ENCODE measurements at places on chromosomes 2 and 18.
A peak's percentile ranks its signal among the peaks of the same experiment; 100 is the strongest.

GRCh38 chr2:227163485-227163997, 464 bp downstream of the COL4A4 start:
- no peak for DNase-seq

DNA sequence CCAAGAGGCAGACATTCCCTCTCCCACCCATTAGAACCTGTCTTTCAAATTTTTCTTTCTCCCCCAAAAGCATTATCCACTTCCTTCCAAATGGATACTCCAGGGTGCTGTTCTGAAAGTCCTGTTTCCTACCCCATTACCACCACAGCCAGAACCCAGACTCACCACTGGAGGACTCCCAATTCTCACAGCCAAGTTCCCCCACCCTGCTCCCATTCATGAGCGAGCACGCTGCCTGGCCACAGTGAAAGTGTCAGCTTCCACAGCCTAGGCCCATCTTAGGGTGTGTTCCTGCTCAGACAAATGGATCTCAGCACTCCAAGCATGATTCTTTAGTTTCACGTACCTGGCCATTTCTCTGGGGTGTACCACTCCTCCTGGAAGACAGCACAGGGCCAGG, 3.8 kb upstream of the ANKRD53 start:
- DNase-seq = no peak

DNA sequence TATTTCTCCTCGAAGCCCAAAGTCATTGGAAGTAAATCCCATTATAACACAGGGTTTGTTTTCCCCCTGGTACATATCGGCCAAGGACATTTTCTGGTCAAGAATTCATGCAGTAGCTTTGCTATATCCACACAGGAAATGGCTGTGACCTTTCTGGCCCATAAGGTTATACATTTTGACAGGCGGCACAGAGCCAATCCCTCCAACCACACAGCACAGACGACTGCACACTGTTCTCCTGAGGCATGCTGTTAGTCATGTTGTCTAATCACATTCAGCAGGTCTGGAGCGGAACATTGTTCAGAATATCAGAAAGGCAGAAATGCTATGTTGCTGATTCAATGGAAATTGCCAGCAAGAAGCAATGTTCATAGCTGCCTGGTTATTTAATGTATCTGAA, 742.3 kb upstream of the SLC8A1 start:
- no peak for DNase-seq

GRCh38 chr2:121530212-121530705, 421 bp upstream of the RNU4ATAC start:
- peak; percentile 71 for DNase-seq

- DNase-seq = peak; percentile 75
Measured at GRCh38 chr2:218896501-218897393, 16.1 kb downstream of the WNT10A start.
